ENCODE measurements at places on chromosomes 5 and 9.

GRCh38 chr9:113919382-113919781 lies 43.3 kb downstream of the ZNF618 start:
- no peak for DNase-seq

DNA sequence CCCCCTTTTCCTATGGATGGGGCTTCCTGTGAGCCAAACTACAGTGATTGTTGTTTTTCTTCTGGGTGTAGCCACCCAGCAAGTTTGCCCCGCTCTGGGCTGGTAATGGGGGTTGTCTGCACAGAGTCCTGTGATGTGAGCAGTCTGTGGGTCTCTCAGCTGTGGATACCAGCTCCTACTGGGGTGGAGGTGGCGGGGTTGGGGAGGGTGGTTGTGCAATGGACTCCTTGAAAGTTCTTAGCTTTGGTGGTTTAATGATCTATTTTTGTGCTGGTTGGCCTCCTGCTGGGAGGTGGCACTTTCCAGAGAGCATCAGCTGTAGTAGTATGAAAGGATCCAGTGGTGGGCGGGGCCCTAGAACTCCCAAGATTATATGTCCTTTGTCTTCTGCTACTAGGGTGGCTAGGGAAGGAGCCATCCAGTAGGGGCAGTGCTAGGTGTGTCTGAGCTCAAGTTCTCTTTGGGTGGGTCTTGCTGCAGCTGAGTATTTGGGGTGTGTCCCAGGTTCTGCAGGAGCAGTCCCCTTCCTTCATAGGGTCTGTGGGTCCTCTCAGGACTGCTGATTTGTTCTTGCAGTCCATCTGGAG lies 275.6 kb upstream of the PAPPA start:
- no peak for DNase-seq

DNA sequence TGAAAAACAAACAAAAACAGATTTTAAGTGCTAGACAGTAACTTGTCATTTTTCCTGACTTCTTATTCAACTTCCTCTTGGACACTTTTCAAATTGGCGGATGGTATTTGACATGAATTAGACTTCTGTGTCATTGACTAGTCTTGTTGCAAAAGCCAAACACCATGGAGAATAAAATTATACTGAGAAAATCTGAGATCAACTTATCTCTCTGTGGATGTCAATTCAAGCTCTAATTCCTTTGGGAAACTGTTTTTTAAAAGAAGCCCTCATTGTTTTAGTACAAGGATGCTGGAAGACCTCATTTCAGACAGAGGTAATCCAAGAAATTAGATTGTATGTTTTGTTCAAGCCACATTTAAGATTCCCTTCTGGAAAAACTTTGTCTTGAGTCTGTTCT lies 831.0 kb downstream of the SEMA5A start:
- DNase-seq = no peak

DNA sequence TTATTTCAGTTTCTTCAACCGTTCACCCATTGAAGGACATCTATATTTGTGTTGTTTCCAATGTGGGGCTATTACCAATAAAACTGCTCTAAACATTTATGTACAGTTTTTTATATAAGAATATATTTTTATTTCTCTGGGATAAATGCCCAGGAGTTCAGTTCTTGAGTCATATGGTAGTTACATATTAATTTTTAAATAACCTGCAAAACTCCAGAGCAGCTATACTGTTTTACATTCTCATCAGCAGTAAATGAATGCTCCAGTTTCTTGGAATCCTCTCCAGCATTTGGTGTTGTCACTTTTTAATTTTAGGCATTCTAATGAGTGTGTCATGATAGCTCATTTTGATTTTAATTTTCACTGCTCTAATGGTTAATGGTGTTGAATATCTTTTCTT lies 36.2 kb downstream of the CDK7 start:
- DNase-seq = no peak

- DNase-seq = no peak
Observed at GRCh38 chr5:55509796-55510522, 24.8 kb downstream of the PLPP1 start.

DNA sequence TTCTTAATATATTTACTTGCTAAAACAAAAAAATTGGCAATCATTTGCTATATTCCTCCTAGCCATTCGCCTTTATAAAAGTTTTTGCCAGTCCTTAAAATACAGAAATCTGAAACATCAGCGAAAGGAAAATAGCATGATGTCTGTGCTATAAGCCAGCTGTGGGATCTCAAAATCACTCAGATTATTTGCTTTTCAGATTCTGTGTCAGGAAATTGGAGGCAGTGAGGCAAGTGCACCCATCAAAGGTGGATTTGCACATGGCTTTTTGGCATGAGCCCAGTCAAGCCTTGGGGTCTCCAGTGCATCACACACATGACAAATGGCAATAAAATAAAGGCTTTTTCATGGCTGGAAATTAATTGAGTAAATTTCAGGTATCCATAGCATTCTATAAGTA lies 196.8 kb upstream of the DAPK1 start:
- no peak for DNase-seq

GRCh38 chr9:115766370-115766955 lies 387.1 kb upstream of the PAPPA start:
- no peak for DNase-seq

DNA sequence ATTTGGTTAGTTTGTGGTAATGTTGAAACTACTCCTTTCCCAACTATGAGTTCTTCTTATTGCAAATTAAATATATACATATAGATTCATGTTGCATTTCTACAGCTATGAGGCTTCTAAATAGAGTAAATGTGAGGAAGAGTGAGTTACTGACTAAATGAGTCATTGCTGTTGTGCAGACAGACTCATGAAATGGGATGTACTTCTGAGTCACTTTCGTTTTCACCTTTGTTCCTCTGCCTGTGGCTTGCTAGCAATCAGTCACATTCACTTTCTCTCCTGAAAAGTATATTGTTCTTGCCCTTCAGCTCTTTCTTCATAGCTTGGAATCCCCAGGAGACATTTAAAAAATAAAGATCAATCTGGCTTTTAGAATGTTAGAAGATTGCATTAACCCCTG lies 295.5 kb upstream of the SMC2 start:
- DNase-seq = no peak

GRCh38 chr5:66877843-66878242 lies 281.6 kb downstream of the MAST4 start:
- no peak for DNase-seq

- DNase-seq = no peak
Observed at GRCh38 chr5:65050140-65050539, 281.4 kb downstream of the CWC27 start.

DNA sequence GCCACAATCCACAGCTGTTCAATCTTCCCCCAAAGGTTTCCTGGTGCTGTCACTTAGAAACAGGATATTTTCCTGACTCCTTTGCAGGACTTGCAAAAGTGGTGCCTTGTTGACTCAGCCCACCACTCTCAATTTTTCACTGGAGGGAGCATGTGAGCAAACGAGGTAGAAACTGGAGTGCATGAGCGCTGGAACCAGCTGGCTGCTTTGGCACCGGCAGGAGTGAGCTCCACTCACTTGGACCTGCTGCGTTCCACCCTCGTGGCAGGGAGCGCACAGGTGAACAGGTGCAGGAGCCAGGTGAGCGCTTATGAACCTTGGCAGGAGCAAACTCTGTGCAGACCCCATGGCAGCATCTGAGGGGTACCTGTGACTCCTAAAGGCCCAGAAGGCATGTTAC lies 364.1 kb upstream of the RORB start:
- no peak for DNase-seq

- DNase-seq = no peak
Observed at GRCh38 chr5:173989432-173990082, 587 bp downstream of the C5orf47 start.

DNA sequence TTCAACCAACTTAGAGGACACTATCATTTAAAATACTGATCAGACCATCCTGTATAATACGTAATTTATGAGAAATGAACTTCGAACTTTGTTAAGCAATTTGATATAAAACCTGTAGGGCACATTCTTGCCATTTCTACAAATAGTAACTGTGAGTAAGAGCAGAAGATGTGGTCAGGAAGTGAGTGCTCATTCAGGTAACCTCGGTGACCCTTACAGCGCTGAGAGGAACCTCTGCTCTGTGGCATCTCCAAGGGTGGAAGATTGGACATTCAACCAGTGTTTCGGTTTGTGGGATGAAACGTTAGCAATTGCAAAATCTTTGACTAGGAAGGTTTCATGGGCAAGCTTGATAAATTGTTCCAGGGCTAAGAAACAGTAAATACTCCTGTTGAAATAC lies 194.8 kb upstream of the IRX2 start:
- DNase-seq = no peak

DNA sequence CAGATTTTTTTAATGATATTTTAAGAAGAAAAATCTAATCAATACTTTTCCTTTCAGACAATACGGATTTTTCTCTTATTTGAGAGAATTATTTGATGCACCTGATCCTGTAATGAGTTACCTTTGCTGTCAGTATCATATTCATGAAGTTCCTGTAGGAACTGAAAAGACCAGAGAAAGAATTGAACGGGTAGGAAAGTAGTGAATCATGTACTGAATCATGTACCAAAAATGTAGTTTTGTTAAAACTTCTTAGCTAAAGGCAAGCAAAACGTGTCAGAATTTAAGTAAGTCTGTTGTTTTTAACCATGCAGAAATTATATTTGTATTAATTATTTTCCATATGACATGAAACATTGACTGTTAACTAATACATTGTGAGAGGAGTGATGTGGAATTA lies 56.6 kb downstream of the SMC5 start:
- DNase-seq = no peak

DNA sequence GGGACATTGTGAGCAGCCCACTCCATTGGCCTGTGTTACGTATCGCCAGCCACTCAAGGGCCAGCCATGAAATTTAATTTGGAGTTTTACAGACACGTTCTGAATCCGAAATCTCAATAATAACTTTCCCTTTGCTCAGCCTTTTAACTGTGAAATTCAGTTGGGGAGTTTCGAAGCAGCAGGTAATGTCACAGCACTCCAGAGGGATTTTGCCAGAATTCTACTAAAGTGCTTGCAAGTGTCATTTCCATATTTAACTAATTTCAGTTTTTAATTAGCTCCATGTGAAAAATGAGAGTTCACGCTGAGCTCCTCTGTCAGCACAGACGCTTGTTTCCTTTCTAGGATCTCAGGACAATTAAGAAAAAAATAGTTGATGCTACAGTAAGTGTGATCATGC lies 267.1 kb upstream of the WWC1 start:
- no peak for DNase-seq

DNA sequence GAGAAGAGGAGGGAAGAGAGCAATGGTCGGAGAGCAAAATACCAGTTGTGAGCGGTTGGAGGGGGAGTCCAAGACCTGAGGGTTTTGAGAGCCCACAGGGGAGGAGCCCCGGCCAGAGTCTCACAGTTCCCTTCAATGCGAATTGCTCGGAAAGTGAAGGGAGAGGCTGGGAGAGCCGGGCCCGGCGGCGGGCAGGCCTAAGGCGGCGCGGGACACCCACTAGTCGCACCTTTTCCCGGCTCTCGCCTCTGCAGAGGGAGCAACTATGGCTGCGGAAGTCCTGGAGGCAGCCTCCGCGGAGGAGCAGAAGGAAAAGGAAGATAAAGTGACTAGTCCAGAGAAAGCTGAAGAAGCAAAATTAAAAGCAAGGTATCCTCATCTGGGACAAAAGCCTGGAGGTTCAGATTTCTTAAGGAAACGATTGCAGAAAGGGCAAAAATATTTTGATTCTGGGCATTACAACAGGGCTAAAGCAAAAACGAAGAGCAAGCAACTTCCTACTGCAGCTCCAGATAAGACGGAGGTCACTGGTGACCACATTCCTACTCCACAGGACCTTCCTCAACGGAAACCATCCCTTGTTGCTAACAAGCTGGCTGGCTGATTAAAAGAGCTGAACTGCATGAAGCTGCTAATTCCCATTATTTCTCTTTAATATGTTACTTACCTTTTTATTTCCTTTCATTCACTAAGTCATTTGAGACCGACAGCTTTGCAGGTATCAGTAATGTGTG lies 6.5 kb upstream of the BTNL3 start:
- no peak for DNase-seq

GRCh38 chr5:143576711-143577484 lies 173.4 kb upstream of the NR3C1 start:
- DNase-seq = no peak

GRCh38 chr5:111143910-111144309 lies 51.8 kb downstream of the WDR36 start:
- DNase-seq = no peak

GRCh38 chr5:159965031-159965837 lies 43.7 kb upstream of the TTC1 start:
- DNase-seq = no peak

DNA sequence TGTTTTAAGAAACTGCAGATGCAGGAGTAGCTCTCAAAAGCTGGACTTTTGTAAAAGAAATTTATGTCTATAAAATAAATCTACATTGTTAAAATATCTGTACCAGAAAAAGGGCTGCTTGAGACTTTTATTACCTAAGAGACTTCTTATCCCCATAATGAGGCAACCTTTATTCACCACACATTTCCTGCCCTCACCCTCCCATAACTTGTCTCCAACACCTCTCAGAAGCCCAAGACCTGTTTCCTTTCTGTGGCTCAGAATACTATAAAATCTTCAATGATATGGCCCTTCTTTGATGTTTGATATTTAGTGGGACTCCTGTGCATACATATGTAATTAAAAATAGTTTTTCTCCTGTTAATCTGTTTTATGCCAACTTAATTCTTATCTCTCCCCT lies 141.5 kb upstream of the FER start:
- no peak for DNase-seq

DNA sequence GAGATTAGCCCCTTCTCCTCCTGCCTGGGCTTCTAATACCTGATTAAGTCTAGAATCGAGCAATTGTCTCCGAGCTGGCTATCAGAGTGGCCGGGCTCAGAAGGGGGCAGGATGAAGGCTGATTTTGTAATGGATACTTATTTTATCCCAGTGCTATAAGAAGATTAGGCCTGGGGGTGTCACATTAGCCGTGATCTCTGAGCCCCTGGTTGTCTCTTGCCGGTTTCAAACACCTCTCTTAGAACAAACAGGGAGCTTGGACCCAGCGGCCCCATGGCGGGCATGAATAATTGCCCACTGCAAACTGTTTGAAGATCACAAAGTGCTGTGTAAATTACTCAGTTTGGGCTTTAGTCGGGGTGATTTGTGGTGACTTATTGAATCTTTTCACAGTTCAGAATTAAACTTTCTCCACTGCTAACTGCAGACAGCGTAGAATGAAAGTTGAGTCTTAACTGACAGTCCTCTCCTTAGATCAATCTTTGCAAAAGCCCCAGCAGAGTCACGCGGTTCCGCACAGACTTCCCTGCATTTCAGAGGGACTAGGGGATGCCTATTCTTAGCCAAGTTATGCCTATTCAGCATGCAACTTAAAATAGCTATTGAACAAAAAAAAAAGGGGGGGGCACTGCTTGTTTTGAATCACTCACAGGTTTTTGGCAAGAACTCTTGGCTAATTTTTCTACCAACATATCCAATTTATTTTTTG lies 200.6 kb upstream of the IRX1 start:
- DNase-seq = no peak

GRCh38 chr9:136622538-136622948 lies 40.2 kb upstream of the EGFL7 start:
- DNase-seq = no peak
